ENCODE measurements at places on chromosomes 1 and 21.

DNA sequence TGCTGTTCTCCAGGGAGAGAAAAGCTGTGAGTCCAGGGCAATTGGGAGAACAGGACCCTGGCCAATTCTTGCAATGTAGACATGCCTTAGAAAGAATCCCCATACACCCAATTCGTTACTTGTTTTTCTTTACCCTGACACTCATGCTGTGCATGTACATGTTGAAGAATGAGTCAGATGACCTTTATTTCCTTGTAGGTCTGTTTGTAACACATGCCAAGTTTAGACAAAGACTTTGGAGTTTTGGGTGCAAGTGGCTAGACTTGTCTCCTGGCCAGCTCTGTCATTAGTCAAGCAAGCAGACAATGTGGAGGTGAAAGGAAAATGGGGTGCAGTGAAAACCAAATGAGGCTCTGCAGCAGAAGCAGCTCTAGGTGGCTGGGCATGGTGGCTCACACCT is 38.1 kb downstream of the GNPAT start:
- DNase-seq: no peak

- DNase-seq: no peak
Observed at GRCh38 chr1:150362721-150363425, 1.1 kb upstream of the RPRD2 start.

- DNase-seq: no peak
Observed at GRCh38 chr1:105172788-105173187, 1423.1 kb downstream of the AMY1C start.

GRCh38 chr1:164853146-164853545 is 294.2 kb downstream of the PBX1 start:
- no peak for DNase-seq

DNA sequence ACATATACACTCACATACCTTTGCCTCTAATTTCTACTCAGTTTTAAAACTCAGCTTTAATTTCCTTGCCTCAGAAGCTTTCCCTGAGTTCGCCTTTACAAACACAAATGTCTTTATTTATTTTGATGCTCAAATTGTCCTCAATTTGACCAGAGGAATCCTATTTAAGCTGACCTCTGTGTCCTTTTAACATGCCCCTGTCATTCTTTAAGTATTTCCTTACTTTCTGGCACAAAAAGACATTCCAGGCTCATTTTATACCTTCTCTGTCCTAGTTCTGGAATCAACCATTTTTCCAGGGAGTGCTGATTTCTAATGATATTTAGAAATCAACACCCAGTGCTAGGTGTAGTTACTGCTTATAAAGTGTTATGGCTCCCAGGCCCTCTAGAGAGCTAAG is 82.5 kb downstream of the OSBPL9 start:
- DNase-seq: no peak

GRCh38 chr1:15017120-15017519 is 136.4 kb upstream of the TMEM51 start:
- no peak for DNase-seq

DNA sequence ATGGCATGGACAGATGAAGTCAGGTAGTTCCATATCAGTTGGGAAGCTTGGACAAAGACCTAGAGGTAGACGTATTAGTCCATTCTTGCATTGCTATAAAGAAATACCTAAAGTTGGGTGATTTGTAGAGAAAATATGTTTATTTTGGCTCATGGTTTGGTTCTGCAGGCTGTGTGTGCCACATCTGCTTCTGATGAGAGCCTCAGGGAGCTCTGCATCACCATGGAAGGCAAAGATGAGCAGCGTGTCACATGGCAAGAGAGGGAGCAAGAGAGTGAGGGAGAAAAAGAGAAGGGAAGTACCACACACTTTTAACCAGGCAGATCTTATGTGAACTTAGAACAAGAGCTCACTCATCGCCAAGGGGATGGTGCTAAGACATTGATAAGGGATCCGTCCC is 9.0 kb downstream of the TSACC start:
- no peak for DNase-seq

DNA sequence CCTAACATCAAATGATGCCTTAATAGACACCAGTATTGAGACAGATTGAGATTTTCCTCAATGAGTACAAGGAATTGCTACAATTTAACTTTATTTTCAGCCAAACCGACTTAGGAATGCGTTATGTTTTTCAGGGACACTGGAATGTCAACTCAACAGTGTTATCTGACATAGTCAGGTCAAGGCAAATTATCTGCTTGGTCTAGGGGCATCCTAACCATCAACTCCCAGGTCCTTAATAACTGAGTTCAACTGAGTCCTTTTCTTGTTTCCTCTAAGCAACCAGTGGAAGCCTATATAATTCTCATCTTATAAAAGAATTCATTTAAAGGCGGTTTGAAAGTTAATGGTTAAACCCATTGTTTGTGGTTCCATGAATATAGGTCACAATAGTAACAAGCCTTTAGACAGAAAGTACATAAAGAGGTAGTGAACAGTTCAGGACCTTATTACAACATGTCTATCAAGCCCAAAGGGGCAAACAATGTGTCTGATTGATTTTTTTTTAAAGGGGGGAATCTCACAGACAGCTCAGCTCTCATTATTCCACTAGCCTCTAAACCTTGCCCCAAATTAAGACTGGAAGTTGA is 32.3 kb upstream of the NR5A2 start:
- DNase-seq: no peak

- no peak for DNase-seq
Observed at GRCh38 chr1:60984062-60984799, 98.1 kb upstream of the NFIA start.

DNA sequence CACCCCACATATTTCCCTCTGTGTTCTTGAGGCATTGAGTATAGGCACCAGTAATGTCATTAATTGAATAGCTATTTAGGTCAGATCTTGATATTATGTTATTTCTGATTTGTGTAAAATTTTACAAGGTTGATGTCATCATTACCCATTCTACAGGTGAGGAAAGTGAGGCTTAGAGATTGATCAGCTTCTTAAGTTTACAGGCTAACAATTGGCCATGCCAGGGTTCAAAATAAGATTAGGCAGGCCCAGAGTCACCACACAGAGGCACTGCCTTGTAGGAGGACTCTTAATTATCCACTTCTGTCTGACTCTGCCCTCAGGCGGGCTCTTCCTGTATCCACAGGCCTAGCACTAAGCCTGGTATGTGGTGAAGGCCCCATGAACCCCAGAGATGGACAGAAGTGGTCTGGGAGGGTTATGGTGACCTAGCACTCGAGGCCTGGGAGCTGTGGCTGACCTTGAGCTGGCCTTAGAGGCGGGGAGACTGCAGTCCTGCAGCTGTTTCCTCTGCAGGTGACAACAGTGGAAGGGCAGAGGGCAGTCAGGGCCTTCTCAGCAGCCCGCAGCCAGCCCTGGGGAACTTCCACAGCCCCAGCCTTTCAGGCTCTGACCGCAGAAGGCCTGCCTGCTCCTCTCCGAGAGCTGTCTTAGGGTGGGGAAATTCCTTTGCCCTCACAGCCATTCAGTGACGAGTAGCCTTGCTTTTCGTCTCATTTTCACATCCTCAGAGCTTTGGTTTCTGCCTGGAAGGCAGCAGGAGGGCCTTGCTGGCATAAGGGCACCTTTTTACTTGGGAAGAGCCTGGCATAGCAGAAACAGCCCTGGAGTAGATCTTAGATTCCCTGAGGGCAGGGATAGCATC is 12.2 kb downstream of the ZDHHC18 start:
- DNase-seq: peak; percentile 49

DNA sequence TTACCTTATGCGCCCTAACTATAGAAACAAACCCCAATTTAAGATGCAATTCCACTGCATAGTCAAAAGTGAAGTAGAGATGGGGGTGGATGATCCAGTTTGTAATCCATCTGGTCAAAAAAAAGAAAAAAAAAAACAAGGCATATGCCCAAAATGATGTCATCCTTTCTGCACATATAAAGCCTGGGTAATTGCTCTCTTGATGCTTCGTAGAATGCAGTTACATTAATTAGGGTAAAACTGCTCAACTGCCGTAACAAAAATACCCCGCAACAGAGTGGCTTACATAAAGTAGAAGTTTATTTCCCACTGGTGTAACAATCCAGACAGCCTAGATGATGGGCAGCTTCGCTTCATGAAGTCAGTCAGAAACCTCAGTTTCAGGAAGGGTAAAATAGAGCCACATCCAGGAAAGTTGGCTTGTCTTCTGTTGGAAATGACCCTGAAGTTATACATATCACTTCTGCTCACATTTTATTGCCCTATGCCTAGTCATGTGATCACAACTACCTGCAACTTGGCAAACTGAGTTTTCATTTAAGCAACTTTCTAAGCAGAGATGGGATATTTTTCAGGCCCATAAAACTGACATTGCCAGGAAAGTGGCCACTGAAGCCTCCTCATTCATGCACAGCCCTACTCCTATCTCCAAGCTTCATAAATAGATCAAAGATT is 221.7 kb downstream of the C1orf94 start:
- DNase-seq: no peak

DNA sequence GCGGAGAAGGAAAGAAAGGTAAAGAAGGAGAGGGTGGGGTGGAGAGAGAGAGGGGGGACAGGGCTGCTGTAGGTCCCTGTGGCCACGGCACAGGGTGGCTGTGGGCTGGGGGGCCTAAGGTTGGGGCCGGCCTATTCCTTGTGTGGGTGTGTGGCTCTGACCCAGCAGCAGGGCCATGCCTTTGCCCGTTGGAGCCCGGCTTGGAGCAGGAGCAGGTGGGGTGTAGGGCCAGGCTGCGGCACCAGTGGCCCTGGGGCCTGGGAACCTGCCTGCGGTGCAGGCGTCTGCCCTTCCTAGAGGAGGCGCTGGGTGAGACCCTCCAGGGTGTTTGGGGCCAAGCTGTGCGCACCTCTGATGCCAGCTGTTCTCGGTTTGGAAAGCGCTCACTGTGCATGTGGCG is 19.7 kb upstream of the SUMO3 start:
- no peak for DNase-seq

DNA sequence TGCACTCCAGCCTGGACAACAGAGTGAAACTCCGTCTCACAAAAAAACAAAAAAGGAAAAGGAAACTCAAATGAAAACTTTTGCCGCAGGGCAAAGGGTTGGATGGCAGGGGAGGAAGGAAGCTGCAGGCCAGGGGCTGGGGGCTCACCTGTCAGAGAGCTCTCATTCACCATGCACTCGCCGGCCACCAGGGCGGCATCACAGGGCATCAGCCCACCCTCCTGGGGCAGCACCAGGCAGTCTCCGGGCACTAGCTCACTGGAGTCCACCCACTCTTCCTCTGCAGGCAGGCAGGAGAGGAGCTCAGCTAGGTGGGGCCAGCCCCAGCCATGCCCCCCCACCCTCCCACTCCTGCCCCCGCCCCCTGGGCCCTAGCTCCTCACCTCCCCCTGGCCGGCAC is 11.9 kb downstream of the ATP13A2 start:
- no peak for DNase-seq
